ENCODE measurements at places on chromosomes 3 and 15.

DNA sequence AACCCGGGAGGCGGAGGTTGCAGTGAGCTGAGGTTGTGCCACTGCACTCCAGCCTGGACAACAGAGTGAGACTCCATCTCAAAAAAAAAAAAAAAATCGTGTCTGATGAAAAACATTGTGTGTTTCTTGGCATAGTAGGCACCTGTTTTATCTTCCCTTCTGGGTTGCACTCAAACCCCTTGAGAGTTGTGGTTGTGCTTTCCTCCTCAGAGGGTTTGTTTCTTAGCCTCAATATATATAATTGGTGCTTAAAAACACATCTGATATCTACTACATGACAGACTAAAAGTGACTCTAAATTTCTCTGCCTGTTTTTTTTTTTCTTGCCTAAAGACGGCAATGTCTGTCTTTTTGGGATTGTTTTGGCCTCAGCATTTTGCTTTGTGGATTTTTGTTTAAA lies 7.6 kb downstream of the NR1D2 start:
- DNase-seq, result no peak

- no peak for DNase-seq
Observed at GRCh38 chr15:59338414-59338813, 34.3 kb downstream of the MYO1E start.

GRCh38 chr15:62940755-62941361 lies 101.7 kb upstream of the TPM1 start:
- DNase-seq, result peak; percentile 15

- no peak for DNase-seq
Observed at GRCh38 chr3:96991800-96992365, 177.5 kb downstream of the EPHA6 start.

DNA sequence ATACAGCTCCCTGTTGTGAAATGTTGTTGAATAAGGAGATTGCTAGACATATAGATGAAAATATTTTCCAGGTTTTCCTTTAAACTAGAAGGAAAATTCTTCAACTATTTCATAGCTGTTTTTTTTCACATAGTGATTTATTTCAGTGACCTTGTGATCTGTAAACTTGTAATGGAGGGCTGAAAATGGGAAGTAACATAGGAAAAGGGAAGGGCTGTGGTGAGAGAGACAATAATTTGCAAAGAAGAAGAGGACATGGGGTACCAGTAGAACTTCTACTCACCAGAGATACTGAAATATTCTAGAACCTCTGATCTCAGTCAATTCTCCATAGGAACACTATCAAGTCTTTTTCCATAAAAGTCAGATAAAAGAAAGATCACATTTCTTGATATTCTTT lies 60.4 kb downstream of the PLS1 start:
- no peak for DNase-seq

- DNase-seq, result peak; percentile 71
Observed at GRCh38 chr3:18445401-18446148, 20.4 kb upstream of the SATB1 start.

- no peak for DNase-seq
Observed at GRCh38 chr3:67507584-67507983, 146.8 kb downstream of the SUCLG2 start.

DNA sequence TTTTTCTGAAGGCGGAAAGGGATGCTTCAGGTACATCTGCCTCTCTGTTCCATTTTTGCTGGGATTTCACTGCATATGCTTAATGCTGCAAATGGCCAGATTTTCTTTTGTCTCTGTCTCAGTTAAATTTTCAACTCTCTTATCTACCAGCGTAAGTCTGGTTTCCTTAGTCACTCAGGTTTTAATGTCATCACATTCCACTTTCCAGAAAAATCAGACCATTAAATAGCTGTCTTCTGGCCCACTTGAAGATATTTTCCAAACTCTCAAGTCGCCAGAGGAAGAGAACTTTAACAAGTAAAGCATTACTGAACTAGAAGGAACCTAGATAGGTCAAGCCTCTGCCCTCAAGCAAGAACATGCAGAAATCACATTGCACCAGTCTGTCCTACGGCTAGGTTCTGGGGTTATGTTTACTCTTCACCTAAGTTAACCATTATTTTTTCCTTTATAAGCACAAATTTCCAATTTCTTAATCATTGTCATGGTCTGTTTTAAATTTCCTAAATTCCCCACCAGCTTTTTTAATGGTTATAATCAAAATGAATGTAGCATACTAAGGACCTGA lies 26.5 kb downstream of the AVEN start:
- DNase-seq, result no peak

DNA sequence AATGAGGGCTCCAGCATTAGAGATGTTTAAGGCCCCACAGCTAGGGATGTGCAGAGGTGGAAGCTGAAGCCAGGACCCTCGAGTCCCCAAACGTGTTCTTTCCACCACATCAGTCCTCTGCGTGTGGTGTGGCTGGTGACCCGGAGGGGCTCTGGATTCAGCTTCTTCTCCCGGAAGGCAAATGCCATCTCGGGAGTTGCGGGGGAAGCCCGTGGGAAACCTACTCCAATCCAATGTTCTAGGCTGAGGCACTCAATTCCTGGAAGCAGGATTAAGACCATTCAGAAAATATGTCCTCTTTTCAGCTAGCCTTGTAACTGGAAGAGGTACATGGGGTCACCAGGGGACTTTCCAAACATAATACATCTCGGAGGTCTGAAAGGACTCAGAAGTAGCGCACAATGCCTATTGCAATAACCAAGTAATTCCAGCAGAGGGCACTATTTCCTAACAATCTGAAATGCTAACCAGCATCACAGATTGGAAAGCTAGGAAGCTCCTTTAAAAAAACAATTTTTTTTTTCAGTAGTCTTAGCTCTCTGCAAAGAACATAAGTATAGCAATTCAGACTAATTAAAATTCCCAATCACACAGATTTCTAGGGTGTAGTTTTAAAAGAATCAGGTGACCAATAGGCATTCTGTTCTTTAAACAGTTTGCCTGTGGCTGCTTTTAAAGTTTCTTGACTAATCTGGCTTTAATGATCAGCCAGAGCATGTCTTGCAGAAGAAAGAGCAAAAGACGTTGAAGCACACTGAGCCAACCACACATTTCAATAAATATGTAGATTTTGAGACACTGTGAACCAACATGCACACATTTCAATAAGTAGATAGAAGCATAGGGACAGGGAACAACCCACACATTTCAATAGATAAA lies 36.1 kb downstream of the BNC1 start:
- no peak for DNase-seq

DNA sequence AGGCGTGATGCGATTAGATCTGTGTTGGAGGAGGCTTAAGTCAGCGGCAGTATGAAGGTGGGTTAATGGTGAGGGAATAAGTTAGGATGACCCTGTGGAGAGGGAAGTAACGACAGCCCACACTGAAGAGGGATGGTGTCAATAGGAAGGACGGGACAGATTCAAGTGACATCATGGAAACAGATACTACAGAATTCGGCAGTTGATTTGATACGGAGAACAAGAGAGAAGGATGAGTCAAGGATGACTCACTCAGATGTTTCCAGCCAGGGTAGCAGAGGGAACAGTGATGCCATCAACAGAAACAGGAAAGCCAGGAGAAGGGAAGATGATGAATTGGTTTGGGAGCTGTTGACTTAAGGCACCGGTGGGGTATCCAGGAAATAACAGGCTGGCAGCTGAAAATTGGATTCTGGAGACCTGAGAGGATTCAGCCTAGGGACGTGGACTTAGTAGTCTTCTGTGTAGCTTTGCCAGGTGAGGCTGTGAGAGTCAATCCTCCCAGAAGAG lies 38.0 kb downstream of the SHC4 start:
- DNase-seq, result no peak
